ENCODE measurements at places on chromosomes 12 and 14. TPM values are rescaled to one million over a fixed set of nuclear protein-coding genes. Genes with fewer than 3 reads are reported as not detected.

GRCh38 chr12:56476972-56477432 is 8.6 kb downstream of the SPRYD4 start:
- no peak for DNase-seq

DNA sequence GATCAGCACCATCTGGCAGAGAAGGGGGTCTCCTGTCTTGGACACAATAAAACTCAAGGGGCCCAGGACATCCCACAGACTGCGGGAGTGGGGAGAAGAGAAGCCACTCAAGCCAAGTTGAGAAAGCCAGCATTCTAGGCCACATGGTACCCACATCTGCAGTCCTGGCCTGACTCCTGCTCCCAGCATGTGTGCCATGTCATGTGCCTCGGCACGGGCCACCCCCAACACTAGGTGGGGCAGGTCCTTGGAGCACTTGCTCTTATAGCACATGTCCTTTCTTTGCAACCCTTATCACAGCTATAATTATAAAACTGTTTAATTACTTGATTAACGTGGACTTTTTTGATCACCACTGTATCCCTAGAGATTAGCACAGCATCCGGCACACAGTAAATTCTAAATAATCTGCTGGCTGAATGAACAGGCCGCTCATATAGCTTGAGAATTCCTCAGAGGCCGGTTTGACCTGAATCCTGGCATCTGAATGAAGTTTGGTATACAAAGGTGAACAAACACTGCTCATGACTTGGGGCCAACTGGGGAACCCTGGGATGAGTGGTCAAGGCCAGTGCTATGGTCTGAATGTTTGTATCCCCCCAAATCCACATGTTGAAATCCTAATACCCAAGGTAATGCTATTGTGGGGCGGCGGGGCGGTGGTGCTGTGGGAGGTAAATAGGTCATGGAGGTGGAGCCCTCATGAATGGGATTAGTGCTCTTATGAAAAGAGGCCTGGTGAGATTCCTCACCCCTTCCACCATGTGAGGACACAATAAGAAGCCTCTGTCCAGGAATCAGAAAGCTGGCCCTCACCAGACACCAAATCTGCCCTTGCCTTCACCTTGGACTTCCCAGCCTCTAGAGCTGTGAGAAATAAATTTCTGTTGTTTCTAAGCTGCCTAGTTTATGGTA is 6.6 kb downstream of the NCKAP5L start:
- no peak for DNase-seq

DNA sequence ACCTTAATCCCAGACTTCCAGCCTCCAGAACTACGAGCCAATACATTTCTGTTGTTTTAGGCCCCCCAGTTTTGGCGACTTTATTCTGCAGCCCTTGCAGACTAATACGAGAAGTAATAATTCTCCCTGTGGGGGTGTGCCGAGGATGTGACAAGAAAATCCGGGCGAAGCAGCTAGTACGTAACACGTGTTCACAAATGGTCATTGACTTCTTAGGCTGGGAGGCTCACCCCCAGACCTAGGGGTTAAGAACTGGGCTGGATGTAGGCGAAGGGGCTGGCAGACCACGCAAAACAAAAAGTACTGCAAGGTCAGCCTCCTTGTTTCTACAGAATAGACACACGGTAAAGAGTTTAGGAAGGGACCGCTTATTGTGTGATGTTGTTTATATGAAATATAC is 69.8 kb upstream of the ESRRB start:
- DNase-seq: no peak

KRT80 gene
- not detected for total RNA-seq

PCK2 gene
- 47.4 TPM for total RNA-seq

- no peak for DNase-seq
Measured at GRCh38 chr12:212715-213526, 1.0 kb downstream of the SLC6A12 start.
